Activated CD8-positive, alpha-beta memory T cell treated with anti-CD3 and anti-CD28 coated beads for 24 hours (primary cell): ENCODE measurements at places on chromosomes 4 and X.

DNA sequence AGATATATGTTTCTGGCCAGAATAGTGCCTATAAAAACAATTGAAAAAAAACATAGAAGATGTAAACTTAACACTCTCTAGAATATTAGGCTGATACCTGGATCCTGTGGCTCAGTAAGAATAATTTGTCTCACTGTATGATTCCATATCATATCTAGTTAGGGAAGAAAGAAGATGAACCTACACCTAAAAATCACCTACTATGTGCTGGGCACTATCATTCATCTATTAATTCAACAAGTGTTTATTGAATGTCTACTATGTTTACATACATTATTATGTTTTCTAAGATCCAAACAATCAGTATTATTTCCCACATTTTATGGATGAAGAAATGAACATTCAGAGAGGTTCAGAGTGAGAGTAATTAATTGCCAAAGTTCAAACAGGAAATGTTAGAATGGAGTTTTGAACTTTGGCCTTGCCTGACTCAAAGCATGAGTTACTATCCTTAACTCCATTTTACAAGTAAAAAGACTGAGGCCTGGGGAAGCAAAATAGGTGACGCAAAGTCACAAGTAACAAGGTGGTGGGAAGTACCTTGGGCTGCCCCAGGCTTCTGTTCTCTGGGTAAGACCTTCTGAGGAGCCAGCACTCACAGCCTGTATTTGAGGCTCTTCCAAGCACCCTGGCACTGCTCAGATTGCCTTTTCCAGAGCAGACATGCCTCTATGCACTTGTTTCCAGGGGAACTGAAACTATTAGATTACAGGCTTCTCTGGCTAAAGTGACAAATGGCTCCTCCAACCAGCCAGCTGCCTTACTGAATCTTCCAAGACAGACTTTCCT, 111.1 kb upstream of the ACSL4 start:
- no peak for DNase-seq

DNA sequence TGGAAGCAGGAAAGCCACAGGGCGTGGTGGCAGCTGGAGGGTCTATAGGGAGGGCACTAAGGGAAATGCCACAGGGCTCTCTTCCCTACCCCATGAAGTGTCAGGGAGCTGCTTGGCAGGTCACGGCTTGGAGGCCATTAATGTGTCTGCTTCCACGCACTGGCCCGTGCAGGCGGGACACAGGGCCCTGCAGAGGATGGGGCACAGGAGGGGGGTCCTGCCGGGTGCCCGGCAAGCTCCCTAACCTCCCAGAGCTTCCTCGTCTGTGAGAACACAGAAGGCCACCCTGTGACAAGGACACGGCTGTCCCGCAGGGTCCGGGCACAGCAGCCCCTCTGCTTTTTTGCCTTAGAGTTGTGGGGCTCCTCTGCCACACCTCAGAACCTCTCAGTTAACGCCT, 25.5 kb downstream of the FAM53A start:
- no peak for DNase-seq

GRCh38 chr4:38530486-38530885, 133.5 kb upstream of the KLF3 start:
- DNase-seq = no peak

DNA sequence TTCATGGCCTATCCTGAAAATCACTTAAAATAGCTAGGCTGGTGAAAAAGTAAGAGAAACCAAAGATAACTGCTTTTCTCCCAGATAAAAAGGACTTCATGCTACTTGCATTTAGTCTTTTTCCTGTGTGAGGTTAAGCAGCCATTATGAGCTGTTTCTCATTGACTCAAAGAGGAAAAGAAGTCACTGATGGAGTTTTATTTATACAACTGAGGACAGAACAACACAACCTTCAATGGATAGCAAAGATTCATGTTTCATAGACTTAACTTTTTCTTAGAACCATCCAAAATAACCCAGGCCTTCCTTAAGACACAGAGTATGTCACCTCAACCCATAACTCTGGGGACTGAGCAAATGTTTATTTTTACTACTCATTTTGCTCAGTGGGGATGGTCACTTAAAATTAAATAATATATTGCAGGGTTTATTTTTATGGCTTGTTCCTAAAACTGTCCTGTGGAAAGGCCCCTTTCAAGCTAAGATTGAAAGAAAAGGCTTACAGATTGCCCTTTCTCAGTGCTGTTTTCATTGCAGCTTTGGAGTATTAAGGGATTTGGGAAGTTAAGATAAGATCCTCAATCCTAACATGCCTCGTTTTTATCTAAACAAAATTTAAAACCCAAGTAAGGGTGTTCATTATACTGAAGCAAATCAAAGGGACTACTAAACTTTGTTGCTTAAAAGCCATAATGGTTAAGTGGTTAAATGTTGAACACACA, 252.6 kb upstream of the MAD2L1 start:
- no peak for DNase-seq

DNA sequence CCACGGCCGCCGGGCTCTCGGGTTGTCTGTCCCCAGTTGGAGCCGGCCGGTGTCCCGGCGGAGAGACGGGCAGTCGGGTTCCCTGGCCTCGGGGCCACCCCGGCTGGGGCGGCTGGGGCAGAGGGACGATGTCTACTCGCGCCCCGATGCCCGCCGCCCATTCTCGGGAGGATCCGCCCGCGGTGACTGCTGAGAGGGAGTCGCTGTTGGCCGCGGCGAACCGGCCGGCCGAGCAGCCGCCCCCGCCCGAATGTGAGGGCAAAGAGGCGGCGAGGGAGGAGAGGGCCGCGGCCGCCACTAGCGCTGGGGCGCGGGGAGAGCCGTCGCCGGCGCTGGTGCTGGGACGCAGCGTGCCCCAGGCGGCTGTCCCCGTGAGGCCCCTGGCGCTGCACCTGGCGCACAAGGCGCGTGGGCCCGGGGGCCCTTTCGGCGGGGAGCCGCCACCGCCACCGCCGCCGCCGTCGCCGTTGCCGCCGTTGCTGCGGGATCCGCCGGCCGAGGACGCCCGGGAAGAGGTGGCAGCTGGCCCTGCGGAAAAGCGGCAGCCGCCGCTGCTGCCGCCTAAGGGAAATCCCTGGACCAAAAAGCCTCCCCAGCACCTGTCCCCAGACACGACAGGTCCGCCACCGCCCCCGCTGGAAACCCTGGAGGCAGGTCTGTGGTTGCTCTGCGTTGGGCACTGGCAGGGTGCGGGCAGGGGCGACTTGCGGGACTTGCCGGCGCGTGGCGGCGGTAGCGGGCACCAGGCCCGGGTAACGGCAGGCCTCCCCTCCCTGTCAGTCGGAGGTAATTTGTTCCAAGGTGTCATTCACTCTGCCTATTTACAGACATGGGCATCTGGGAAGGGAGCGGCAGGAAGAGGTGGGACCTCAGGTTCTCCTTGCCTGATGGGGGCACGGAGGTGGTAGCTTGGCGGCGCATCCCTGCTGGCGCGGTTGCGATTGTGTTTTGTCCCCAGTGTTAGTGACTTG, 739 bp downstream of the LARP1B start:
- DNase-seq = peak; percentile 83

DNA sequence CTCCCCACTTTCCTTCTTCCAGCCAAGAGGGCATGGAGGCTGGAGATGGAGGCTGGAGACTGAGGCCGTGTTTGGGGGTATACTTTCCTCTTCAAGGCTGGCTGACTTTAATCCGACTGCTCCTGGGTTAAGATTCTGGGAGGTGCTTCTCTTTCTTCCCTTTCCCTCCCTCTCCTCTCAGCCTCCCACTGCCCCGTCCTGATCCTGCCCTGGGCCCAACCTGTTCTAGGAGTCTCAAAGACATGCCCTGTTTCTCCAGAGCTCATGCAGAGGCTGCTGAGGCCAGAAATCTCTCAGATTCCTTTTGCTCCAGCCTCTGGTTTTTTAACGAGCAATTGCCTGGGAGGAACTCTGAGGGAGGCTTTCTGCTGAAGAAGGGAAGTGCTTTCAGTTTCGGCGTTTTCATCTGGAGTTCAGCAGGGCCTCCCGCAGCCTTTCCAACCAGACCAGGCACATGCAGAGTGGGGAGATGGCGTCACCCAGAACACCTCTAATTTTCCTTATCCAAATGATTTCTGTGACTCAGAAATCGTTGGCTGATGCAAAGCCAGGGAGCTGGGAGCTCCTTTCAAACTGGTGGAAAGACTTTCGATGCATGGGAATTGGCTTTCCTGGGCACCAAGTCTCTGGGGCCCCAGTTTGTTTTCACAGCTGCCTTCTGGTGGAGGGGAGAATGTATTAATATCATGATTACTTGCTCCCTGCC, 34.5 kb upstream of the FAM9C start:
- DNase-seq = no peak

GRCh38 chr4:101136373-101137370, 210.7 kb downstream of the PPP3CA start:
- no peak for DNase-seq

DNA sequence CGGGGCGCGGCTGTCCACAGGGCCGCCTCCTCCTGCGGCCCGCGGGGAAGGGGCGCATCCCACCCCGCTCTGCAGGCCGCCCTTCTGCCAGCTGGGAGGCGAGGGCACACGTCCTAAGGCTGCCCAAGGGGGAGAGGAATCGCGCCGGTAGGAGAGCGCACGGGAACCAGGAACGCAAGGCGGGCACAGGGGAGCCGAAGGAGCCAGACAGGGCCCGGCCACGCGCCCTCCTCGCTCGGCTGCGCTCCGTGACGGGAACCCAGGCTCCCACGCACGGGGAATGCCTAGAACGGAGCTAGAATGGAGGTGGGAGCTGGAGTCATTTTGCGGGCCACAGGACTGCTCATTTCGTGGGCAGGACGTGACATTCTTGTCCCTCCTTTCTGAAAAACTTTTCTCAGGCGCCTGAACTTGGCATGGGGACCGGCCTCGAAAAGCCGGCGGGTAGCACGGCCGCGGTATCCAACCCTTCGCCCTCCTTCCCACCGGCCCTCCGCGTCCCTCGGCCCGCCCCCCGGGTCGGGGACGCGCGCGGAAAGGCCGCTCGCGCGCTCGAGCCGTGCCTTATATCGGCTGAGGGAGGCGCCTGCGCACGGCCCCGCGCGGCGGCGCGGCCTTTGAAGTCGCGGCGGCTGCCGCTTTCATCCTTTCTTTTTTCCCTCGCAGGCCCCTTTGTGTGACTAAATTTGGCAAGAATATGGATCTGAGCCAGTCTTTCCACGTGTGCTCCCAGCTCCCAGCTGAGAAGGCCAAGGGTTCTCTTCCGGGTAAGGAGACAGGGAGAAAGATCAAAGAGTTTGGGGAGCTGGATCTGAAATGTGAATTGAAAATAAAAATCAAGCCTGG, 4.2 kb upstream of the LEF1 start:
- peak; percentile 89 for DNase-seq

DNA sequence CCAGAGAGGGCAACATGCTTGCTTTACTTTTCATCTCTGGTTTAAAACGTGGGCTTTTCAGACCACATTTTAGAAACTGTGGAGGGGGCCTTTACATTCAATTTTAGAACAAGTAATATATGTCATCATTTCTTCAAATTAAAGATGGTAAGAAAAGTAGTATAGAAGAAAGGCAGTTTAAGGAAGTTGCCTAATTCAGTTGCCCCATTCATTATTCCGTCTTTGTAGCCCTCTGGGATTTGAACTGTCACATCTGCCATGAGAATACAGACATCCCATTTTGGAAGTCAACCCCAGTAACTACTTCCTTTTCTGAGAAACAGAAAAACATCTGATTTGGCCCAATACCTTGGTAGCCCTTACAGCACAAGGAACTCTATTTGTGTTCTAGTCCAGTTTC, 61.2 kb downstream of the PASD1 start:
- DNase-seq = no peak

DNA sequence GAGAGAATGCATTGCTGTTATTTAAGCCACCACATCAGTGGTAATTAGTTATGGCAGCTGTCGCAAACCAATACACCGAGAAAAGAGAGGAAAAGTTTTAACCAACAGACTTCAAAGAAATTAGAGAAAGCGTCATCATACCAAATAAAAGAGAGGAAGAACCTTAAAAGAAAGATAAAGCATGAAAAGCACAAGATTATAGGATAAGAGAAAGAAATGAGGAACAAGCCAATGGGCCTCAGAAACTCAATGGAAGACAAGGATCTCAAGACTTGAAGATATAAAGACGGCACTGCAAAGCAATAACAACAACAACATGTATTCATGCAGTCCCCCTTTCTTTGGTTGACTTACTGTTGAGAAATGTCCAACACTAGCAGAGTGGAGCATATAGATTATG, 22.8 kb upstream of the ASMTL start:
- DNase-seq = no peak

DNA sequence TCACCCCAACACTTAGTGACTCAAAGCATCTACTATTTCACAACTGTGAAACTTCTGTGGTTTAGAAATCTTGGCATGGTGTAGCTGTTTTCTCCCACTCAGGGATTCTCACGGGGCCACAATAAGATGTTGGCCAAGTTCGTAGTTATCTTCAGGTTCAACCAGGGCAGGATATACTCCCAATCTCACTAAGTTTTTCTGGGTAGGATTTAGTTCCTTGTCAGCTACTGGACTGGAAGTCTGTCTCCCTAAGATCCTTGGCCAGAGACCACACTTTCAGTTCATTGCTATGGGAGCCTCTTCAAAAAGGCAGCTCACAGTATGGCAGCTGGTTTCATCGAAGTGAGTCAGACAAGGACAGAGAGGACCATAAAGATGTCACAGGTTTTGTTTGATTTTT, 111.7 kb upstream of the PDHA2 start:
- DNase-seq = no peak

GRCh38 chr4:107629318-107629717, 90.7 kb downstream of the PAPSS1 start:
- no peak for DNase-seq

- no peak for DNase-seq
Observed at GRCh38 chr4:122150931-122151330, 1.2 kb upstream of the BLTP1 start.

DNA sequence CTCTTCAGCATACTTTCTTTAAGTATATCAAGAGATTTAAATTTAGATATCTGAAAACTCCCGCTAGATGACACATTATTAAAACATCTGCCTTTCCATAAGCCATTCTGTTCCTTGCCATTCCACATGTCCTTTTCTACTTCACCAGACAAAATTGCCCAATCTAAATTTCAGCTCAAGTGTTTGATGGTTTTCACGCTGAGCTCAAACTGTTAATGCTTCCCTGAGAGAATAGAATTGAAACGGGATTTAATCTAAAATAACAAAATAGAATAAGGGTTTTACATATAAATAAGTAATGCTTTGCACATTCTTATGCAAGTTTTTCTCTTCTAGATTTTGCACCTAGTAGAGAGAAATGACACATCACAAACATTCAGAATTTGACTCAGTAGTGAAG, 764.5 kb upstream of the TENM3 start:
- no peak for DNase-seq

GRCh38 chrX:150697641-150698040, 4.4 kb downstream of the MTMR1 start:
- no peak for DNase-seq

- DNase-seq = no peak
Observed at GRCh38 chrX:7117587-7117986, 29.9 kb upstream of the STS start.

DNA sequence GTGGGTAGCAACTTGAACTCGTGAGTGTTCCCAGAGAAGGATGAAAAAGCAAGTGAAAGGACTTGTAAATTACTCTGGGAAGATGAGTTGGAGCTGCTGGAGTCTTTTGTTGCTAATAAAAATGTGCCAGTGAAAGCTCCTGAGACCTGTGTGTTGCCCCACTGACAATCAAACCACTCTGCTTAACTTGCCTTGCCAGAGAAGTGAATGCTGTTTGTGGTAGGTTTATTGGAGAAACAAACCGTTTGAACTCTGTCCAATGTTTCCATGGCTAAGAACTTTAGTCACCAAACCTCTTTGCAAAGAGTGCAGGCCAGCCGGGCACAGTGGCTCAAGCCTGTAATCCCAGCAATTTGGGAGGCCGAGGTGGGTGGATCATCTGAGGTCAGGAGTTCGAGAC, 586.9 kb downstream of the PCDH7 start:
- DNase-seq = no peak
